ENCODE measurements at places on chromosomes 6 and 20. TPM values are rescaled to one million over a fixed set of nuclear protein-coding genes. Genes with fewer than 3 reads are reported as not detected.

The C6orf118 gene
- not detected for total RNA-seq

The C4B gene
- 0.39 TPM for total RNA-seq

The SCGN gene
- total RNA-seq = not detected

The TRIM39 gene
- 8.9 TPM for total RNA-seq

The ADGRF5 gene
- 3.2 TPM for total RNA-seq

The LINC00237 gene
- total RNA-seq = not detected

The MLN gene
- total RNA-seq = not detected

The PARD6B gene
- 1.9 TPM for total RNA-seq

The LIN28B gene
- not detected for total RNA-seq

The TMEM14C gene
- total RNA-seq = 224 TPM

The CDH4 gene
- total RNA-seq = 21.2 TPM

The EPHA7 gene
- 1.4 TPM for total RNA-seq

The GJA10 gene
- not detected for total RNA-seq

The BANF2 gene
- not detected for total RNA-seq

The EYS gene
- not detected for total RNA-seq

The IYD gene
- total RNA-seq = not detected

The NR2E1 gene
- not detected for total RNA-seq

The CRISP3 gene
- total RNA-seq = not detected

The QKI gene
- total RNA-seq = 126 TPM

The FLRT3 gene
- total RNA-seq = 4.8 TPM

The ZNF311 gene
- total RNA-seq = 1.4 TPM

The ZNF184 gene
- total RNA-seq = 6.6 TPM

The CGA gene
- total RNA-seq = not detected

The BTNL2 gene
- total RNA-seq = not detected

The BPIFB1 gene
- total RNA-seq = not detected

The NEURL2 gene
- 7.6 TPM for total RNA-seq

The SPATS1 gene
- total RNA-seq = not detected

The GSTA2 gene
- not detected for total RNA-seq

The ALDH8A1 gene
- total RNA-seq = 0.32 TPM

The SLC35D3 gene
- total RNA-seq = 0.08 TPM

The ARHGAP18 gene
- total RNA-seq = 9.3 TPM

The WFDC8 gene
- total RNA-seq = not detected

The TREM1 gene
- total RNA-seq = 1.2 TPM

The SLC4A11 gene
- total RNA-seq = 0.72 TPM

The ELOVL2 gene
- total RNA-seq = 0.16 TPM

The PPP1R10 gene
- total RNA-seq = 59.6 TPM

The CD24 gene
- 6.5 TPM for total RNA-seq

The PLN gene
- not detected for total RNA-seq

The WFDC5 gene
- not detected for total RNA-seq

The DSP gene
- 2.2 TPM for total RNA-seq

The AIF1 gene
- total RNA-seq = not detected

The BNIP5 gene
- total RNA-seq = not detected

The C20orf144 gene
- total RNA-seq = 0.08 TPM

The PLEKHG1 gene
- total RNA-seq = 2.7 TPM

The FYN gene
- total RNA-seq = 61.2 TPM
